ENCODE measurements at places on chromosomes 3 and 15.

DNA sequence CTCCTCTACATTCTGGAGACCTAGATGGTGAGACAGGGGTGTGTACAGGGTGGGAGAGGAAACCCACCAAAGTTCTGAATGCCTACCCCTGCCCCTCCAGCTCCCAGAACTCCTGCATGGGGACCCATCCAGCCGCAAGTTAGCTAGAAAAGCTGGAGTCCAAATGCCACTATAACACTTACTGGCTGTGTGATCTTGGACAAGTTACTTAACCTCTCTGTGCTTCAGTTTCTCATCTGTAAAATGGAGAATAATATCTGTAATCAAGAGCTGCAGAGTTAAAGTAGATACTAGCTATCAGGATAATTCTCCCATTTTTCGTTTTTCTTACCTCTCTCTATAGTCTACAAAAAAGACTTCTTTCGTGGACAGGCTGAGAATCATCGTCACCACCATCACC is 63.4 kb downstream of the ADCY5 start:
- no peak for DNase-seq

DNA sequence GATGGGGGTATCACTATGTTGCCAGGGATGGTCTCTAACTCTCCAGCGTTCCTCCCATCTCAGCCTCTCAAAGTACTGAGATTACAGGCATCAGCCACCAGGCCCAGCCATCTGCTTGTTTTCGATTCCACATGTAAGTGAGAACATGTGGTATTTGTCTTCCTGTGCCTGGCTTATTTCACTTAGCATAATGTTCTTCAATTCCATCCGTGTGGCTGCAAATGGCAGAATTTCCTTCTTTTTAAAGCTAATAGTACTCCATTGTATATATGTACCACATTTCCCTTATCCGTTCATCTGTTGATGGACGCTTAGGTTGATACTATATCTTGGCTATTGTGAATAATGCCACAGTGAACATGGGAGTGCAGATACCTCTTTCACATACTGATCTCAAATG is 70.6 kb downstream of the ASB7 start:
- DNase-seq, result no peak

- no peak for DNase-seq
Measured at GRCh38 chr3:81749265-81749664, 12.2 kb downstream of the GBE1 start.

- DNase-seq, result no peak
Measured at GRCh38 chr3:12797124-12797891, 828 bp downstream of the CAND2 start.

DNA sequence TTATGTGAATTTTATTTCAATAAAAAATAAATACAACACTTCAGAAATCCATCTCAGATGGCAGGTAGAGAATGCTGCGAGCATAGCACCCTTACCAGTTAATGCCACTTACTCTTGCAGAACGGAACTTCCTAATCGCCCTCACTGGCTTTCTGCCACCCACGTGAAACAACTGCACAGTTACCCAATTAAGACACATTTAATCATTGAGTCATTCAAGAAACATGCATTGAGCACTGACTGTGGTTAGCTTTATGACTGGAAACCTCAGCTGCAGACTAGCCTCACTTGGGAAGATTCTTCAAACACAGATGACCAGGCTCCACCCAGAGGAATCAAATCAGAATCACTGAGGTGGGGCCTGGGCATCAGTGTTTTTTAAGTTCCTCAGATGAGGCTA is 5.6 kb upstream of the MFGE8 start:
- peak; percentile 66 for DNase-seq

DNA sequence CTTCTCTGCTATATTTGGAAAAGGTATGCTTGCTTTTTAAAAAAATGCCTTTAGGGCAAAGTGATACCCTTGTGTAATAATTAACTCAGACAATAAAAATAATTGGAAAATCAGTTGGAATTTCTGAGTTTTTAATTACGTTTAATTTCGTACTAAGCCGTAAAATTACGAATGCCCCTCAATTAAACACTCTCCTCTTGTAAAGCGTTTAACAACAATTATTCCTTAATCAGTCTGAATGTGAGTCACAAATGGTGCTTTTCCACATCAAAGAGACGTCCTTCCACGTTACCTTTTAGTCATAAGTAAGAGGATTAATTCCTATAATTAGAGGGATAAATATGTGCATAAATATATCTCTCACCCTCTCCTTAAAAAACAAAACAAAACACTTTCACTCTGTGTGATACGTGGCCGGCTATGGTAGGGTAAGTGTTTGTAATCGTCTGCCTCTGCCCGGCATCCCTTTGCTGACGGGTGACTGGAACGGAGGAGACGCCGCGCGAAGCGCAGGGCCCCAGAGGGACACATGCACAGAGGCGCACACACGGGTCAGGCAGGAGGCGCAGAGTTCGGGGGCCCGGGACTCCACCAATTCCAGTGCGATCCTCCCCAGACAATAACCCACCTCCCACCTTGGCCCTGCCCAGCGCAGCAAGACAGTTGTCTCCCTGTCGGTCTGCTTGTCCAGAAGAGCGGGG is 9.7 kb upstream of the MEIS2 start:
- DNase-seq, result no peak

DNA sequence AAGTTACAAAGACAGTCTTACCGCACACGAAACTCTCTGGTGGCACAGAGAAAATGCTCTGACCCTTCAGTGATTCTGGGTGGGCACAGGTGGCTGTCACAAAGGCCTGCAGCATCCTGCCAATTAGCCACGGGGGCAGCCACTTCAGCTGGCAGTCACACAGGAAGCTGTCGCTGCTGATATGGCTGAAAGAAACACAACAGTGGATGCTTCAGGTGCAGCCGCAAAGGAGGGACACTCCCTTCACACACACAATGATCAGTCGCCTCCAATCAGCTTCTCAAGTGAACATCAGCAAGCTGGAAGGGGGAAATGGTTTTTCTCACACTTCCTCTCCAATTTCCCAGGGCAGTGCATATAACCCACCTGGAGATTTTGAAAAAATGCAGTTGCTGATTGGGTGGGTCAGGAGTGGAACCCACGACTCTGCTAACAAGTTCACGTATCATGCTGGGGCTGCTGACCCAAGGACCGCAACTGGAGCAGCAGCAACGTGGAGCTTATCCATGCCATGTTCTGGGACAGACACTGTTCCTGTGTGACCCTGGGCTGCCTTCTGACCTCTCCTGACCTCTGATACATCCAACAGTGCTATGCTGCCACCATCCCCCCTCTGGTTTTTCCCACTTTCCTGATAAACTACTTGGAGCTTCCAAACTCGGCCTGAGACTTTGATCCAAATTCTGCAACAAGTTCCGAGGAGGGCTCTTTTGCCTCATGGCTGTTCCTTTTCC is 106.6 kb downstream of the LRIG1 start:
- DNase-seq, result peak; percentile 45

- no peak for DNase-seq
Measured at GRCh38 chr3:32842531-32842931, 24.7 kb downstream of the TRIM71 start.

- DNase-seq, result no peak
Measured at GRCh38 chr3:17122758-17123157, 238.0 kb downstream of the PLCL2 start.

- no peak for DNase-seq
Measured at GRCh38 chr3:107382631-107383030, 5.4 kb downstream of the CCDC54 start.

DNA sequence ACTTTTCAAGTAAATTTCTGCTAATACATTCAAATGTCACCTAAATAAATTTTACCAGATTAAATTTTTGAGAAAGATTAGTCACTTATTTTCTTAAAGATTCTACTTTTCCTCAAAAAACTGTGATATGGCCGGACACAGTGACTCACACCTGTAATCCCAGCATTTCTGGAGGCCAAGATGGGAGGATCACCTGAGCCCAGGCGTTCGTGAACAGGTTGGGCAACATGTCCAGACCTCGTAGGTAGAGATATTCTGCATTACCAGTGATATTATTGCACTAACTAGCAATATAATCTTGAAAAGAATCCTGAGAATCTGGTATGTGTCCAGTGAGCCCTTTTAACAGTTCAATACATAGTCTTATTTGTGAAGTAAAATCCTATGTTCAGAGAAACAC is 61.7 kb downstream of the CBLB start:
- DNase-seq, result no peak

GRCh38 chr3:30775040-30775439 is 119.4 kb downstream of the GADL1 start:
- no peak for DNase-seq

- no peak for DNase-seq
Measured at GRCh38 chr3:124261306-124261705, 269.4 kb upstream of the ROPN1 start.

- peak; percentile 64 for DNase-seq
Measured at GRCh38 chr15:40470423-40471104, at the start of gene CHST14. Gene CHST14, plus strand, starts transcription at chr15:40470984. Its CDS starts 230 bp downstream, at chr15:40471214.

DNA sequence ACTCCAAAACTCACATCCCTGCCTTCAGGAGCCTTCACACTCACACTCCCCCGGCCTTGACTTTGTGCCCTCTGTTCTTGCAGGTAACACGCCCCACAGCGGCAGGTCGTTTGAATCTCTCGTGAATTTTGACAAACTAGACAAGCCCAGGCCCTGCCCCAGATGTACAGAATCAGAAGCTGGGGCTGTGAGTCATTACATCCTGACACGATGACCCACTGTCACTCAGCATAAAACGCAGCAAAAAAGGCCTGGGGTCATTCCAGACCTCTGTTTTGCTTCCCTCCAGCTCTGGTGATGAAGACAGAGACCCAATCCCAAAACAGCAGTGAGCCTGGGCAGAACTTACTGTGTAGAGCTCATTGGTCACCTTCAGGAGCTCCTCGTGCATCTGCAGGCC is 116.4 kb upstream of the RAD18 start:
- DNase-seq, result no peak

GRCh38 chr3:130934442-130935089 is 40.7 kb downstream of the ATP2C1 start:
- no peak for DNase-seq

GRCh38 chr15:21268436-21268940 is 171.8 kb downstream of the POTEB3 start:
- no peak for DNase-seq
